Dermis blood vessel endothelial cell (primary cell): ENCODE measurements at places on chromosomes 3 and 15.

DNA sequence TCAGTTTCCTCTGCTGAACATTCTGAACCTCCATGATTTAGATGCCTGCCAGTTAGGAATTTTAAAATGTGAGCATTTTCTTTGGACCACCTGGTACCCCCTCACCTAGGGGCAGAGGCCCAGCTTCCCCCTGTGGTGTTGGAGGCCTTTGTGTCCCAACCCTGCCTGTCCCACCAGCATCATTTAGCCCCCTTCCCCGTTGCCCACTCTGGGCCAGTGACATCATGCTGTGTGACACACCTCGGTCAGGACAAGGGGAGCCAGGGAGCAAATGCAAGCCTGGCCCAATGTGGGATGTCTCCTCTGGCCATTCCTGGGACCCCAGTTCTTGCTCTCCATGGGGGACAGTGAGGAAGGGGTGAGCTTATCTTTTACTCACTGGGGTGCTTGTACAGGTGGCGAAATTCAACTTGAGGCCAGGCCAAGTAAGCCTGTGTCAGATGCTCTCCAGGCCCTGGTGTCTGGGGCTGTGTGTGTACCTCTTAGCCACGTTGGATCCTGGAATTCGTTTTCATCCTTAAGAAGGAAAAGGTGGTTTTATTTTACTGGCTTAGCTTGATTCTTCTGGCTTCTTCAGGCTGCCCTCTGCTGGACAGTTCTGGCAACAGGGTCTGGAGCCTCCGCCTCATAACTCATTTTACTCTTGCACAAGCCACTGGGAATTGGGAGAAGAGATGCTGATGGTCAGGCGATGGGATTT, 49.7 kb upstream of the MYZAP start:
- peak; percentile 85 for DNase-seq

GRCh38 chr15:85702321-85703101, 92.2 kb downstream of the KLHL25 start:
- DNase-seq = peak; percentile 87

GRCh38 chr3:30248423-30248822, 358.0 kb upstream of the TGFBR2 start:
- no peak for DNase-seq

GRCh38 chr3:192915304-192915703, 2.4 kb downstream of the MB21D2 start:
- peak; percentile 20 for DNase-seq

- no peak for DNase-seq
Observed at GRCh38 chr15:91904942-91905341, 51.4 kb downstream of the SLCO3A1 start.

GRCh38 chr3:53749448-53749847, 96.8 kb downstream of the CHDH start:
- DNase-seq = no peak

DNA sequence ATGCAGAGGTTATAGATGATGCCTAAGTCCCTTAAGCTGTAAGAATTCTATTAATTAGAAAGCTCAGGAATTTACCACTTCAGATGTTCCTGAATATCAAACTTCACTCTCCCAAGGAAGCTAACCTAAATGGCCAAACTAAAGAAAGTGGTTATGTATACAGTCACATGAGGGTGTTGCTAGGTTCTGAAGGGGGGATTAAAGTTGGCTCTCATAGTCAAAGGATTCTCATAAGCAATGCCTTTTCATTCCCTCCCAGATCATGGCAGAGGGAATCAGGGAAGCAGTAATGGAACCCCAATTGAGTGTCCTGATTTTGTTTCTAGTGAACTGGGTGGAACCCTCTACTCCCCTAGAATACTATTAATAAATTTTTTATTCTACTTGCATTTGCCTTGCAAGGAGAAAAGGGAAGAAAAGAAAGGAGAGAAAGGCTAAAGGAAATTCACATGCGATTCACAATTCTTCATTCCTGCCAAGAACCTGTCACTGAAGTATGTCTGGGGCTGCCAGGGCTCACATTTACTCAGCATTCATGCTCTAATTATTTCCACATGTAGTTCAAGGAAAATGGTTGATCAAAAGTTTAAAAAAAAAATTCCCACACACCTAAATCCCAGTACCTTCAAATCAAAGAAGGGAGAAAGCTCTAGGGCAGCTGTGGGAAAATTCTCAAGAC, 25.1 kb downstream of the FSTL1 start:
- DNase-seq = no peak
